ENCODE measurements at places on chromosomes 13 and 19.
A peak's percentile ranks its signal among the peaks of the same experiment; 100 is the strongest.

DNA sequence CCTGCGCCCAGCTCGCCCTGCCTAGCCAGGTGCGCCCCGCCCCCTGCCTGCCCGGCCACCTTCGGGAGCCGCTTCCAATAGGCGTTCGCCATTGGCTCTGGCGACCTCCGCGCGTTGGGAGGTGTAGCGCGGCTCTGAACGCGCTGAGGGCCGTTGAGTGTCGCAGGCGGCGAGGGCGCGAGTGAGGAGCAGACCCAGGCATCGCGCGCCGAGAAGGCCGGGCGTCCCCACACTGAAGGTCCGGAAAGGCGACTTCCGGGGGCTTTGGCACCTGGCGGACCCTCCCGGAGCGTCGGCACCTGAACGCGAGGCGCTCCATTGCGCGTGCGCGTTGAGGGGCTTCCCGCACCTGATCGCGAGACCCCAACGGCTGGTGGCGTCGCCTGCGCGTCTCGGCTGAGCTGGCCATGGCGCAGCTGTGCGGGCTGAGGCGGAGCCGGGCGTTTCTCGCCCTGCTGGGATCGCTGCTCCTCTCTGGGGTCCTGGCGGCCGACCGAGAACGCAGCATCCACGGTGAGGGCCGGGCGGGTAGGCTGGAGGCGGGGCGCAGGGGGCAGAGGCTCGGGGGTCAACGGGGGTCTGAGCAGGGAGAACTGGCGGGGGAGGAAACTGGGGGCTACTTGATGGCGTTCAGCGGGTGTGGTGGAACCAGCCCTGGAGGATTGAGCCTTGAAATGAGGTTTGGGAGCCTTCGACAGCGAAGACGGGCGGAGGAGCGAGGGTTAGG is at the start of gene SPINT2:
SPINT2 (plus strand) TSS at position 88 of the 727 bp plus-strand sequence; CDS start at position 408, 320 bp downstream.
- no peak for DNase-seq

DNA sequence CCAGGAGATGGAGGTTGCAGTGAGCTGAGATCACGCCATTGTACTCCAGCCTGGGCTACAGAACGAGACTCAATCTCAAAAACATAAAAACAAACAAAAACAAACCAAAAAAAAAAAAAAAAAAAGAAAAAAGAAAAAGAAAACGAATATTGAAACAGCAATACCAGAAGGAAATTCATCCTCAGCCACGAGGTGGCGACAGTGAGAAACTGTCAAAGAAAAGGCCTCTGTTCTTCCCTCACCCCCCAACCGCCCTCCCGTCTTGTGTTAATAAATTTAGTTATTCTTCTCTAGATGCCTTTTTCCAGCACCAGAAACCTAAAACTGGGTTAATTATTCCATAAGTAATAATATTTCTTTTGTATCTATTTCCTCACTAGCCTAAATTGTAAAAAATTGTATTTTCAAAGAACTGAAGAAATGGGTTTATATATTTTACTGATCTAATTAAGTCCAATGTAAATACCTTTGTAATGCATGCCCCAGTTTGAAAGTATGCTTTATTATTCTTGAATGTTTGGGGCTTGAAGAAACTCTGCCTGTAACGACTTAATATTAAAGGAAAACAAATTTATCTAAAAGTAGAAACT is 38.6 kb downstream of the LIG4 start:
- DNase-seq, result peak; percentile 32

DNA sequence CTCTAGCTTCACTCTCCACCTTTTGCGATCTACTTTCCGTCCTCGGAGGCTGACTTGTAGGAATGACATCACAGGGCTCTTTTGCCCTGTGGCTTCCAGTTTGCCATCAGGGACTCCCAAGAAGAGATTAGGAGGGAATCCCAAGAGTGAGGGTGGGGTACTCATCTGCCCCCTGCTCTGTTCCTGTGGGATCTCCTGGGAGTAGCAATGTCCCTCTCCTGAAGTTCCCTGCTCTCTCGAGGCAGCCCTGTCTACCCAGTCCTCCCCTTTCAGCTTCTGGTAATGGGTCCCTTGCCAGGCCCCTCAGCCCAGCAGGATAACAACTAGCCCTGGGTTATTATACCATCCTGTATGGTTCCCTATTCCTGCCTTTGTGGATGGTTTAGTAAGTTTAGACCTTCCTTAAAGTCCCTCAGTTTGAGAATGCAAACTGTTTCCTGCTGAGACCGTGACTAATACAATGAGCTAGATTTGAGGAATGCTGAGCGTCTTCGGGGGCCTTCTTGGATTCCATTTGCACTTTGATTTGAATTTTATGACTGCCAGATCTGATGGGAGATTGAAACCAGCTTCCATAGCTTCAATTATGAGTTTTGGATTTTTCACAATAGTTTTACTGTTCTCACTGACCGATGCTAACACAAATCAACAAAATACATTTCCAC is 73.7 kb upstream of the IPO5 start:
- no peak for DNase-seq

DNA sequence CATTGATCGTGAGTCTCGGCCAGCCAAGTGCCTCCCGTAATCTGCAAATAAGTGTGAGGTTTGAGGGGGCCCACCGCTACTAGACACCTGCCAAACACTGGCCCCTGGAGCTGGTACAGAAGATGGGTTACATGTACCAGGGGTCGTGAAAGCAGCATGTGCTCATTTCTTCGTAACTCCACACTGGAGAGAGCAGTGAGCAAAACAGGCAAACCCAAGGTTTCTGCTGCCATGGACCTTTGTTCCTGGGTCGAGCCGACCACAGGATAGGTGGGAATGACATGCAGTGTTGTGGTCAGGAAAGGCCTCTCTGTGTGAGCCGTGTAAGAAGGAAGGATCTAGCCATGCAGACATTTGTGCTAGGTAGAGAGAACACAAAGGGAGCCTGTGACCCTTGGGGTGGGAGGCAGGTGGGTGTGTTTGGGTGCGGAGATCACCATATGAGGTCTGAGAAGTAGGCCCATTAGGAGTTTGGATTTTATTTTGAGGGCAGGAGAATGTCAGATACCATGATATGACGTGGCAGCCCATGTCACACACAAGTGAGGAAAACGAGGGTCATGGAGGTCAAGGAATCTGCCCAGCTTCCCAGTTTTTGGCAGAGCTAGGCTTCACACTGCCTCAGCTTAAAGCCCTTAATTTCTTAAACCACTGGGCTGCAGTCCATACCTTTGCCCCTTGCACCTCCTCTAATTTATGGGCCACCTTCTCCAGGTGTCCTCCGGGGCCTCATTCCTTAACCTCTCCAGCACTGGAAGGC is 919 bp downstream of the GTF3A start:
- DNase-seq, result no peak

DNA sequence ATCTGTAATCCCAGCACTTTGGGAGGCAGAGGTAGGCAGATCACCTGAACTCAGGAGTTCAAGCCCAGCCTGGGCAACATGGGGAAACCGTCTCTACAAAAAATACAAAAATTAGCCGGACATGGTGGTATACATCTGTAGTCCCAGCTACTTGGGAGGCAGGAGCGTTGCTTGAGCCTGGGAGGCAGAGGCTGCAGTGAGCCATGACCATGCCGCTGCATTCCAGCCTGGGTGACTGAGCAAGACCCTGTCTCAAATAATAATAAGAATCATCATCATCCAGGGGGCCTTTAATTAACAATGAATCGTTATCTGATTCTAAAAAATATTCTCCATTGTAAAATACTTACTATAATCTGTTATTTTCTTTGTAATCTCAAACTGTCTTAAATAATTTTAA is 283.4 kb downstream of the DACH1 start:
- no peak for DNase-seq

GRCh38 chr13:111973186-111973585 is 93.8 kb upstream of the SOX1 start:
- no peak for DNase-seq

GRCh38 chr19:31258211-31259052 is 90.8 kb downstream of the TSHZ3 start:
- DNase-seq, result no peak

DNA sequence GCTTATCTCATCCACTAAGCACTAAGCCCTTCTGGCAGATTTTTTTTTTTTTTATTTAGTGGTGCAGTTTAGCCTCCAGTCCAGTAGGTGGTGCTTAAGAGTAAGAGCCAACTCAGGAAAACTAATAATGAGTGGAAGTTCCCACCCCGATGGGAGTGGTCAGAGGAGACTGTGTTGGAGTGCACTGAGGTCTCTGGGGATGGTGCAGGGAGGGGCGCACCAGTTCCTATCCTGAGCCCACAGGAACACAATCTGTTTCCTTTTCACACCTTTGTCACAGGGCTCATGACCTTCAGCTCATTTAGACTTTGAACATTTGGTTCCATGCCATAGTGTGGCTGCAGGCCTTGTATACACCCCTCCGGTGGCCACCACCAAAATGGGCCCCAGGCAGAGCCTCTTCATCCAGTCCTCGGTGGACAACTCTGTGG is 367.4 kb downstream of the SPRY2 start:
- DNase-seq, result no peak

- DNase-seq, result no peak
These were observed 7.6 kb downstream of the EHD2 start for GRCh38 chr19:47720669-47721422.

DNA sequence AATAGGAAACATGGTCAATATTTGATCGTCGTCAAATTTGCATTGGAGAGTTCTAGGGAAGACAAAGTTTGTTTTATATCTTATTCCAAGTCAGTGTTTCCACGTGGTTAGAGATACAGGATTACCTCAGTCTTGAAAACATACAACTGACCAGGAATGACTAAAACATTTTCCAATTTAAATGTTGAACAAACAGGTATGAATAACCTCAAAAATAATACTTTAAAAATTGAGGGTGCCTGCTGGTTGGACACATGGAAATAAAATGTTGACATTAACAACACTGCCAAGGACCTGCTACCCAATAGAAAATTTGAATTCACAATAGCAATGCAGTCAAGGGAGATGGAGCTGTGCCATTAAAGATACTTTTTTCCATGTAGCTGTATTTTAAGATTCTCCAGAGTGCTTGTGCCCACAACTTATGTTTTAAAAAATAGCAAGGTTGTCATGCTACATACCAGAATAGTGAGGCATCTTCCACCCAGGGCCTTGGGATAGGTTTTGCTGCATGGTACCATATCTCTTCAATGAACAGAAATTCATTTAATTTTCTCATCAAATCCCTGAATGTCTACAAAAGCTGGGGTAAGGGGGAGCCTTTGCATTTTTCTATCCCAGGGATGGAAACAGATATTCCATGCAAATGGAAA is 260.8 kb downstream of the EFNB2 start:
- DNase-seq, result no peak

DNA sequence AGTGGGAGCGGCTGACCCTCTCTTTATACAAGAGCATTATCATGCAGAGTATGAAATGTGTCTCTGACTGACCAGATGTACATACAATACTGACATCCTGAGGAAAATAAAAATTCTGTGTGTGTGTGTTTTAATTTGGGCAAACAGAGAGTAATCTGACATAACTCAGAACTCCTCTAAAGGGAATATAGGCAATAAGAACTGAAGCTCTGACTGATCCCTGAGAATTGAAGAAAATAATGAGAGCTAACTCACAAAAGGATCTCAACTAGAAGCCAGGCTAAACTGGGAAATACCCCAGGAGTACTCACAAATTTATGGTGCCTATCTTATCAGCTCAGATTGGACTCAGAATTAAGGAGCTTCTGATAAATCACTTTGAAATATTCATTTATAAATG is 539.9 kb downstream of the OLFM4 start:
- no peak for DNase-seq

GRCh38 chr13:70473907-70474306 is 365.7 kb upstream of the KLHL1 start:
- no peak for DNase-seq

DNA sequence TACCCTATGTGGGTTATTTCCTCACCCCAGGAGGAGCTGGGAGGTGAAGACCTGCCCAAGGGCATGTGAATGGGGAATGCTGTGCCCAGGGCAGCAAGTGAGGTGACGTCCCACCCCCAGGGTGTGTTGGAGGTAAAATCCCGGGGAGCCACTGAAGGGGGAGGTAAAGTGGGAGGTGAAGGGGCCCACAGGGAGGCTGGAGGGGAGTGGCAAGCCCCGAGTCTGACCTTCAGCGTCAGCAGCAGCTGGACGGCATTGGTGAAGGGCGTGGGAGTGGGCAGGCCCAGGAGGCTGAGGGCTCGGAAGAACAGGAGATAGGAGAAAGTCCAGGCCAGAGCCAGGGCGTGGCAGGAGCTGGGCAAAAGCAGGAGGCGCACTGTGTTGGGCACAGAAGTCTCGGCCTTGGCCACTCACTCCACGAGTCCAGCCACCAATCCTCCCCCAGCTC is 2.4 kb downstream of the MBOAT7 start:
- DNase-seq, result no peak

- DNase-seq, result no peak
These were observed 133.9 kb upstream of the TMTC4 start for GRCh38 chr13:100808330-100809128.

GRCh38 chr13:105462098-105462497 is 1073.4 kb downstream of the EFNB2 start:
- DNase-seq, result no peak

- peak; percentile 64 for DNase-seq
These were observed 3.4 kb downstream of the DMKN start for GRCh38 chr19:35509861-35510625.

DNA sequence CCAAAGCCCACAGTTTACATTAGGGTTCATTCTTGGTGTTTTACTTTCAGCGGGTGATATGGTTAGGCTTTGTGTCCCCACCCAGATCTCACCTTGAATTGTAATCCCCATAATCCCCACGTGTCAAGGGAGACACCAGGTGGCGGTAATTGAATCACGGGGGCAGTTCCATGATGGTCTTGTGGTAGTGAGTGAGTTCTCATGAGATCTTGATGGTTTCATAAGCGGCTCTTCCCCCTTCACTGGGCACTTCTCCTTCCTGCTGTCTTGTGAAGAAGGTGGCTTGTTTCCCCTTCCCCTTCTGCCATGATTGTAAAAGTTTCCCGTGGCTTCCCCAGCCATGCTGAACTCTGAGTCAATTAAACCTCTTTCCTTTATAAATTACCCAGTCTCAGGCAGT is 12.0 kb downstream of the FPR2 start:
- DNase-seq, result no peak

- no peak for DNase-seq
These were observed 1412.5 kb upstream of the PRR20A start for GRCh38 chr13:55728247-55728646.

DNA sequence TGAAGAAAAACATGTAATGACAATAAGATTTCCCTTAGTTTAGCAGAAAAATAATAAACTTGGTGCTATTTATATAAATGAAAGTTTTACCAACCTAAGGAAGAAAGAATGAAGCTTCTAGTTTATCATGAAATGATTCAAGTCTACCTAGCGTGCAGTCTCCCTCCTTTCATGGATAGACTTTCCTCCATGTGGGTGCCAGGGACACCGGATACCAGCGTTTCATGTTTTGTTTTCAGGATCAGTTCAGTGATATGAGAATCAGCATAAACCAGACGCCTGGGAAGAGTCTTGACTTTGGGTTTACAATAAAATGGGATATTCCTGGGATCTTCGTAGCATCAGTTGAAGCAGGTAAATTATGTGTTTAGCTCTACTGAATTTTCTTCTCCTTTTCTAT is 196.7 kb downstream of the LMO7 start:
- no peak for DNase-seq

GRCh38 chr13:23822252-23822824 is 66.9 kb downstream of the MIPEP start:
- DNase-seq, result no peak

DNA sequence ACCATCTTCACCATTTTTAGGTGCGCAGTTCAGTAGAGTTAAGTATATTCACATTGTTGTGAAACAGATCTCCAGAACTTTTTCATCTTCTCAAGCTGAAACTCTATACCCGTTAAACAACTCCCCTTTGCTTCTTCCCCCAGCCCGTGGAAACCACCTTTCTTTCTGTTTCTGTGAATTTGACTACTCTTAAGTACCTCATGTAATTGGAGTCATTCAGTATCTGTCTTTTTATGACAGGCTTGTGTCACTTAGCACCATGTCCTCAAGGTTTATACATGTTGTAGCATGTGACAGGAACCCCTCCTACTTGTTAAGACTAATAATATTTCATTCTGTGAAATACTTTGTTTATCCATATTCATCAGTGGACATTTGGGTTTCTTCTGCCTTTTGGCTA is 52.8 kb downstream of the TNFRSF19 start:
- DNase-seq, result no peak

All from stimulated activated CD8-positive, alpha-beta memory T cell treated with anti-CD3 and anti-CD28 coated beads, Interleukin-15, amount 100 ng/mL, for 1 hour (primary cell).